Stimulated activated CD4-positive, alpha-beta T cell treated with anti-CD3 and anti-CD28 coated beads, Interleukin-4, amount 100 ng/mL, for 24 hours (primary cell): ENCODE measurements at places on chromosomes 7 and 10.

DNA sequence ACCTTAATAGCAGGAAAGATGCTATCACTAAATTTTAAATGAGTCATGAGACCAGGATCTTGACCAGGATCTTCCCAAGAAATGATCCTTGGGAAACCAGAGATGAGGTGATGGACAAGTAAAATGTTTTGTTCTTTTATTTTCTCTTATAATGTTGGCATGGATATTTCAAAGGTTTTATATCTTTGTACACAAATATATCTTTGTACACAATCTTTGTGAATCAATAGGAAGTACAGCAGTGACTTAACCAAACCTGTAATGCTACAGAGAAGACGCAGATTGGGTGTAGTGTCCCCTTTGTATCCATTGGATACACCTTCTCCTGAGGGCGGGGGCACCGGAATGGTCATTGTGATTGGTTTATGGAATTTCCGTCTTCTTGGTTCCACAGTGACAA lies 180.1 kb upstream of the CCDC6 start:
- DNase-seq, result no peak

GRCh38 chr10:93072225-93072712 lies 1.4 kb upstream of the CYP26A1 start:
- no peak for DNase-seq

DNA sequence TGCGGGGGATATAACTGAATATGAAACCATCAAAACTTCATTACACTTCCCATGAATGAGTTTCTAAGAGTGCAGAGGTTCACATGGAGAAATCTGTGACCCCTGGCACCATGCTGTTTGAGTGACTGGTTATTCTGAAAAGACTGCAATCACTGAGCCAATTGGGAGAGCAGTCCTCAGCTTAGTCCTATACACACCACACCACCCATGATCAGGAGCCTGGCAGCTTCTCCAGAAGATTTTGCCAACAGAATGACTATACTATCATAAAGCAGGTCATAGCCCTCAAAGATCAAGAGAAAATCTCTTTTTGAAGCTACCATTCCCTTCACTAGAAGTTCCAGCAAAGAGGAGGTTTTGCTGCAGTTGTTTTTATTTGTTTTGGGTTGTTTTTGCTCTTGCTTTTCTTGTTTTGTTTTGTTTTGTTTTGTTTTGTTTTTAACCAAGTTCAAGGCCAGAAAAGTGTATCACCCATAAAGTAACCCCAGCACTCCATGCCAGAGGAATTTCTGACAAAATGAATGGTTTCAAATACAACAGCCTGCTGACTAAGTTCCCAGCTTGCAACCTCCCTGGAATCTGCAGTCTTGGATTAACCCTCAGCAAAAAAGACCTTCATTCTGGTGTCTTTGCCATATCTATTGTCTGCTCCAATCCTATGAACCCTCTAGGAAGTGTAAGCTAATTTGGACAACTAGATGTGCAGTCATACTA lies 19.7 kb upstream of the HGF start:
- DNase-seq, result no peak

- no peak for DNase-seq
Measured at GRCh38 chr10:71061472-71061871, 150.9 kb upstream of the UNC5B start.

- no peak for DNase-seq
Measured at GRCh38 chr10:17028798-17029197, 100.8 kb downstream of the CUBN start.

GRCh38 chr10:60367901-60368300 lies 21.8 kb downstream of the ANK3 start:
- DNase-seq, result no peak

- DNase-seq, result no peak
Measured at GRCh38 chr10:85175635-85176034, 847.2 kb downstream of the CCSER2 start.

- DNase-seq, result no peak
Measured at GRCh38 chr10:36254199-36254598, 612.1 kb upstream of the FZD8 start.

DNA sequence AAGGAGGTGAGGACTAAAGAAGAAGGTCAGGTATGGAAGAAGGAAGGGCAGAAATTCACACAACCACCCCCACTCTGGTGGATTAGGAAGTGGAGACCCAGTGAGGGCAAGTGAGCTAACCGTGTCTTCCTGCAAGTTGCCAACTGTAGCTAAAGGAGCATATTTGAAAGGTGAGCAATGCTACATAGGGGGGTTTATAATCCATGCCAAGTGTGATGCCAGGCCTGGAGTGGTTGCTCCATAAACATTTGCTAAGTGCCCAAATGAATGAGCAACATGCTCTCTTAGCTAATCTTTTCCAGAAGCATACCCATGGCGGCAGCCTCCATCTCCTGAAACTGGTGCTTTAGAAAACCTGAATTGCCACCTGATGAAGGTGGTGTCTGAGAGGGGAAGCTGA lies 121.6 kb downstream of the LRRC18 start:
- DNase-seq, result no peak

- DNase-seq, result no peak
Measured at GRCh38 chr10:34666008-34666704, 148.9 kb downstream of the PARD3 start.

- no peak for DNase-seq
Measured at GRCh38 chr7:95589766-95590165, 6.5 kb downstream of the PDK4 start.

GRCh38 chr7:85535974-85536729 lies 349.3 kb upstream of the SEMA3D start:
- no peak for DNase-seq

DNA sequence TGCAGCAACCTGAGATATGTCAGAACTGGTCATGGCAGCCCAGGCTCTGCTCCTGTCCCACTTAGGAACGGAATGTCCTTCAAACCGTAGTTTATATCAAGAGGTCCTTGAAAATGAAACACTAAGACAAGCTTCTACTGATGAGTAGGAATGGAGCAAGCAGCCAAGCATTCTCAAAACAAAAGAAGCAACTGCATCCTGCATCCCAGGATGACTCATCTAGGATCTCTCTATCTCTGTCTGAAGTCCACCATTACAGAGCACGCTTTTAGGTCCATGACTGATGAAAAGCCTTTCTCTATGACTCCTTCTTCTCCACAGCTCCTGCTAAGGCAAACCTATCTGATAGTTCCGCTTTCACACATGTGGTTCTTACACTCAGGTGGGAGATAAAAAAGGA lies 16.3 kb downstream of the MBL2 start:
- no peak for DNase-seq

GRCh38 chr10:96986200-96986856 lies 154.2 kb downstream of the LCOR start:
- DNase-seq, result no peak

DNA sequence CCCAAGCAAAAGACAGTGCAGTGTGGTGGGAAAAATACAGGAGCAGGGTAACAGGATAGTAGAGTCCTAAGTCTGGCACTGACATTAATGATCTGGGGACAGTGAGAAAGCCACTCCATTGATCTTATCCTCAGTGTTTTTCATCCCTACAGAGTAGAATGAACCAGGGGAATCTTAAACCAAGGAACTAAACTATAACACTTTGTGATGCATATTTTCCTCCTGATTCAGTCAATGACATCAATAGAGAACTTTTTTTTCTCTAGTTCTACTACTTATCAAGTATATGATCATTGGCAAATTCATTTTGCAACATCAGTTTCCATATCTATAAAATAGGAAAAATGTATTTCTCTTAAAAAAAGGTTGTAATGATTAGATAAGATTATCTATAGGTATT lies 151.1 kb downstream of the TMEM26 start:
- DNase-seq, result no peak

DNA sequence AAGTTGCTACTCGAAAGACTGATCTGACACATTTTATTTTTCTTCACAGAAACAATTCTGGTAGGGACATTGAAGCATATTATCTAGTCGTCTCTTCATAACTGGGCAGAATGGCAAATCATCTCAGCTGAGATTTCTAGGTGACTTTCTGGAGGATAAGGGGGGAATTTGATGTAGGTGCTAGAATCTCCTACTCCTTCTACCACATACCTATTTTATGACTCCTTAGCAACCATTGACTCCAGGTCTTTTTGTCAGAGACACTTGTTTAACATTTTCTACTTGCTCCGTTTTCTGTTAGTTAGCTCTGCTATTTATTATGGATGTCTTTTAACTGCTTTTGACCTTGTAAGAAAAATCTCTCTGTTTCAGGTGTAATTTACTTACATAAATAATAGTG lies 380.9 kb upstream of the SEMA3C start:
- DNase-seq, result no peak

- DNase-seq, result peak; percentile 34
Measured at GRCh38 chr7:78020136-78020873, 221.7 kb downstream of the PHTF2 start.

DNA sequence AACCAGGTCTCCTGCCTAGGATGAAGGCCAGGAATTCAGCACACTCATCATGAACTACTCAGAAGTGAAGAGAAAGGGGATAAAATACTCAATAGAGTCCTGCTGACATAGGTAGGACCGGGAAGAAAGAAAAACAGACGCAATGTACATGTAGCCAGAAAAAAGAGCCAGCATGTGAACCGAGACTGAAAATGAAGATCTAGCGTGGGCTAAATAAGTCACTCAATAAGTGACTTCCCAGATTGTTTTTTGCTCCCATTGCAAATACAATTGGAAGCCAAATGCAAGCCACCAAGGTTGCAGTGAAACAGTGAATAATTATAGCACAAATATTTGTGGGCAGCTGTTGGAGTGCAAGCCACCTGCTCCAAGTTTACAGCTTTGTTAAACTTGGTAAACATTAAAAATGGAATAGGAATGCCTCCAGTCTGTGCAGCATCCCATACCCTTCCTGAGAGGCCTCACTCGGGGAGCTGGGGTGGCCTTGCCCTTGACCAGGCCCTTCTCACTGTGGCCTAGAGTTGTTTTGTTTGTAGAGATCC lies 34.7 kb upstream of the HPS1 start:
- no peak for DNase-seq

DNA sequence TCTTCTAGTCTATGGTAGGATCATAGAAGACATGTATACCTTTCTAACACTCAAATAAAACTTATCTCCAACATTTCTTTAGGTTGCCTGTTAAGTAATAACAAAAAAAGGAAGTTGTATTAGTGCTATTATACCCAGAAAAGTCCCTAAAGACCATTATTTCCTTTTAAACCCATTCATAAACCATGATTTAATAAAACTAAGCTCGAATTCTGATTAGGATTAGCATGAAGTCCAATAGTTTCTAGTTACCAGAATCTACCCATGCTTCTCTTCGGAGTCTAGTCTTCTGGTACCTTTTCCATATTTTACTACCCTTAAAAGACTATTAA lies 62.7 kb downstream of the USP6NL start:
- no peak for DNase-seq

- no peak for DNase-seq
Measured at GRCh38 chr10:2296179-2296891, 559.0 kb upstream of the ADARB2 start.

GRCh38 chr7:134331393-134331792 lies 14.7 kb upstream of the SLC35B4 start:
- DNase-seq, result no peak

GRCh38 chr10:75352650-75353049 lies 48.9 kb downstream of the ZNF503 start:
- DNase-seq, result no peak

GRCh38 chr7:117961235-117961634 lies 88.0 kb upstream of the CTTNBP2 start:
- no peak for DNase-seq

- no peak for DNase-seq
Measured at GRCh38 chr7:42483886-42484285, 246.9 kb upstream of the GLI3 start.

DNA sequence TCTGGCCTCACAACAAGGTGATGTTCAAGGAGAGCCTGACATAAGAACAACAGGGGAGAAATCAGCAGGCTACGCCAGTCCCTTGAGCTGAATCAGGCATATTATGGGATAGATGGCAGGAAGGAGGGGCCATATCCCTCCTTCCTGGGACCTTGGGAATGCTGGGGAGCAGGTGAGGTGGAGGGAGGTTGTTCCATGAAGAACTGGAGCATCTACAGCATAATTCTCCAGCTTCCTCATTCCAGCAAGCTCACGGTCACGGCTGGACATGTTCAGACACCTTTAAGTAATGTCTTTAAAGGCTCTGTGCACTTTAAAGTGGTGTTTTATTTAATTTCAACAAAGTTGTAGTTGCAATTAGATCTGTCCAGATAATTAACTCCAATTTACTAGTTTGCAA lies 780.5 kb downstream of the TYW1 start:
- DNase-seq, result no peak

DNA sequence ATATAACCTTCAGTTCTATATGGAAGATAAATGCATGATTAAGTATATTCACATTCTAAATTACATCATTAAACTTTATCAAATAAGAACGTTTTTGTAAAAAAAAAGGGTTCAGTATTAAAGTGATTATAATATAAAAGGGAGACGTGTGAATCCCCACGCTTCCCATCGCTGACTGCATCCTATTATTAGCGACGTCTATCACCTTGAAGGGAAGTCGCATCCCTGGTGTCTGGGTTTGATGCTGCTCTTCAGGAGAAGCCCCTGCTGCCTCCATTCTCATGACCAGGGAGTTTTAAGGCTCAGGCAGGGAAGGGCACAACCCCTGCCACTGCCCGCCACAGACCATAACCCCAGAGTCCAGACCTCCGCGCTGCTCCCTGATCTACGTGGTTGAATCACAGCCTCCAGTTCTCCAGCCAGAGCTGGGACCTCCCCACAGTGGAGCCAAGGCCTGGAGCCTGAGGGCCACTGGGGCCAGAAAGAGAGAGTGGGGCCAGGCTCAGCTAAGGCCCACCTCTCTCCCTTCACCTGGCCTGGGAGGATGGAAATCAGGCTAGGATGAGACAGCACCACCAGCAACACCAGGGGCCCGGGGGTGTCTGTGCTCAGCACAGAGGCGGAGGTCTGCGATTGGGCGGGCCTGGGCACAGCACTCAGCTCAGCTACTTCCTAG lies 130.6 kb downstream of the TCERG1L start:
- no peak for DNase-seq

- DNase-seq, result no peak
Measured at GRCh38 chr7:11818281-11818680, 13.7 kb downstream of the THSD7A start.

GRCh38 chr10:2197663-2198062 lies 460.3 kb upstream of the ADARB2 start:
- DNase-seq, result no peak

DNA sequence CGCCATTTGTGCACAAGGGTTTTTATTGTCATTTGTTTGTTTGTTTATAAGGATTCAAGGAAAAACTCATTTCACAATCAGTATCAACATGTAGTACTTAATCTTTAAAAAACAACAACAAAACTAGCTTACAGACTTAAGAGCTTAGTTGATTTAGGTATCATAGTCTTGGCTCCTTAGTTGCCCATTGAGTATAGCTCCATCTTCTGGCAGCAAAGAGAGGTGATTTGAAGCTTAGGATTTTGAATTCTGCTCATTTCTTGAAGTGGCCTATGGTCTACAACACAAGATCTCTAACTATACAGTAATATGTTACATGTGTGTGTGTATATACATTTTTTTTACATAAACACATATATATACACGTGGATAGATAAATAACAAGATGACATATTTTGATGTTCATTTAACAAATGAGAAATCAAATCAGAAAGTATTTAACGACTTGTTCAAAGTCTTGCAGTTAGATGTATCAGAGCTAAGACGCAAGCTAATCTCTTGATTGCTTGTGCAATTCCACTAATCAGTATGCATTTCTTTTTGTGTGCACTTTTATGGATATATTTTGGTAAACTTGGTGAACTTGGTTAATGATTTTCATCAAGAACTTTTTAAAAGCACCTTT lies 307.3 kb downstream of the CAMK1D start:
- DNase-seq, result no peak
